DMS53 (cell line): ENCODE measurements at places on chromosomes 2 and 18.
A peak's percentile ranks its signal among the peaks of the same experiment; 100 is the strongest.

- DNase-seq = no peak
Measured at GRCh38 chr18:7096838-7097237, 20.8 kb downstream of the LAMA1 start.

- no peak for DNase-seq
Measured at GRCh38 chr18:58997811-58998337, 133.2 kb downstream of the ZNF532 start.

DNA sequence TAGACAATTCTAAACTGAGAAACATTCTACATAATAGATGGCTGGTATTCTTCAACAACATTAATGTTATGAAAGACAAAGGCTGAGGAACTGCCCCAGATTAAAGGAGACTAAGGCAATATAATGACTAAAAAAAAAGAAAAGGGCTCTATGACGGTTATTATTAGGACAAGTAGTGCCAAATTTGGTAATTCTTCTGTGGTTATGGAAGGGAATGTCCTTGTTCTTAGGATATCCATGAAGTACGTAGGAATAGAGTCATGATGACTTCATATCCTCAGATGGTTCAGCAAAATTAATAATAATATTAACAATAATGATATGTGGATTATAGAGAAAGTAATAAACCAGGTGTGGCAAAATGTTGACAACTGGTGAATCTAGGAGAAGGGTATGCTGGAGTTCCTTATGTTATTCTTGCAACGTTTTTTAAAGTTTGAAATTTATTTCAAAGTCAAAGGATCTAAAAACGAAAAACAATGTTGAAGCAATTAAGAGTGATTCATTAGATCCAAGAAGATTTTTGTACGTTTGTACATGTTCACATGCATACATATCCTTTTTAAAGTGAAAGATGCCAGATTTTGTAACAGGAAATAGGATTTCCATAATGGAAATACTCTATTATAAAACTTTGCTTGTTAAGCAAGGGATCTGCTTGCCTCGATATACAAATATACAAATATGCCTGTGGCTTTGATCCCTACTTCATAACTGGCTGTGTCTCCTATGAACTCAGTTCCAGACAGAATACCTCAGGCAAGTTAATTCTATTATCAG lies 27.7 kb upstream of the STRN start:
- no peak for DNase-seq

- no peak for DNase-seq
Measured at GRCh38 chr2:42800981-42801380, 8.6 kb upstream of the HAAO start.

- peak; percentile 96 for DNase-seq
Measured at GRCh38 chr2:120396861-120397811, 51.2 kb downstream of the INHBB start.

DNA sequence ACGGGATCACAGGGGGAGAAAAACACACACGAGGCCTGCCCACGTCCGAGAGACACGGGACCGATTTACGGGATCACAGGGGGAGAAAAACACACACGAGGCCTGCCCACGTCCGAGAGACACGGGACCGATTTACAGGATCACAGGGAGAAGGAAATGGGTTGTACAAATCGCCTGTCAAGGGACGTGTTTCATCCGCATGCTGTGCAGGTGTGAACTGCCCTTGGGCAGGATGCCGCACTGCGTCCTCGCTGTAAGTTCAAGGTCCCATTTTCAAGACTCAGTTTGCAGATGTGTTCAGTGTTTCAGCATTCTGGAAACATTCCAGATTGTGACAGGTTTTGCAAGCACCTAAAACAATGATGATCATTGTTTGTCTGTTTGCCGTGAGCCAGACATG lies 2.3 kb upstream of the KCNG2 start:
- DNase-seq = no peak

GRCh38 chr2:205654878-205655605 lies 27.3 kb upstream of the NRP2 start:
- no peak for DNase-seq

- no peak for DNase-seq
Measured at GRCh38 chr2:42754776-42755140, 9.2 kb downstream of the OXER1 start.

DNA sequence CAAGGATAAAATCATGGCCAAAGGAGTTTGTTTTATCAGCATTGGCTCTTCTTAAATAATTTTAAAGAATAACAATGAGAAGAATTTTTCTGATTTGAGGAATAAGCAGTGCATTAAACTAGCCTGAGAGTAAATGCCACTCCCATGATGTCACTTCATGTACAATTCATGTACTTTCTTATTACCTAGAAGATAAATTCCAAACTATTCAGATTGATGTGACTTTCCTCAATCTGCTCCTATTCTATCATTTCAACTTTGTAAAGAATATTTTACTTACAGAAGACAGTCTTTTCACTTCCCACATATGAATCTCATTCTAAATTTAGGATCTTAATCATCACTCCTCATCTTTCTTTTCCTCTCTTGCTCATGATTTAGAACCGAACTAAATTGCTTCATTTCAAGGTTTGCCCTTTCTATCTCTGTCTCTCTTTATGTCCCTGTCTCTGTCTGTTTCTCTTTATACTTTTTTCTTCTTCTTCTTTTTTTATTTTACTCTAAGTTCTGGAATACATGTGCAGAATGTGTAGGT lies 1142.0 kb upstream of the PIK3C3 start:
- DNase-seq = no peak

GRCh38 chr2:133975676-133976428 lies 278.0 kb upstream of the MGAT5 start:
- no peak for DNase-seq

- DNase-seq = no peak
Measured at GRCh38 chr2:237563816-237564215, 2.6 kb upstream of the PRLH start.

- DNase-seq = peak; percentile 29
Measured at GRCh38 chr18:51630706-51631105, 433.2 kb upstream of the MEX3C start.
